Naive thymus-derived CD4-positive, alpha-beta T cell (primary cell): ENCODE measurements at places on chromosomes 2 and 18. TPM values are rescaled to one million over a fixed set of nuclear protein-coding genes. Genes with fewer than 3 reads are reported as not detected.

SPR gene
- polyA plus RNA-seq, result 1.0 TPM

DES gene
- polyA plus RNA-seq, result not detected

EML6 gene
- polyA plus RNA-seq, result not detected

TNFRSF11A gene
- not detected for polyA plus RNA-seq

UGT1A7 gene
- polyA plus RNA-seq, result not detected

CTLA4 gene
- polyA plus RNA-seq, result 2.5 TPM

EVX2 gene
- polyA plus RNA-seq, result not detected

CPS1 gene
- not detected for polyA plus RNA-seq

CD207 gene
- polyA plus RNA-seq, result not detected

FBXO15 gene
- polyA plus RNA-seq, result 5.1 TPM

MFSD2B gene
- polyA plus RNA-seq, result not detected
